Type B pancreatic cell (in vitro differentiated cells): ENCODE measurements at places on chromosomes 5 and 9.
A peak's percentile ranks its signal among the peaks of the same experiment; 100 is the strongest.

DNA sequence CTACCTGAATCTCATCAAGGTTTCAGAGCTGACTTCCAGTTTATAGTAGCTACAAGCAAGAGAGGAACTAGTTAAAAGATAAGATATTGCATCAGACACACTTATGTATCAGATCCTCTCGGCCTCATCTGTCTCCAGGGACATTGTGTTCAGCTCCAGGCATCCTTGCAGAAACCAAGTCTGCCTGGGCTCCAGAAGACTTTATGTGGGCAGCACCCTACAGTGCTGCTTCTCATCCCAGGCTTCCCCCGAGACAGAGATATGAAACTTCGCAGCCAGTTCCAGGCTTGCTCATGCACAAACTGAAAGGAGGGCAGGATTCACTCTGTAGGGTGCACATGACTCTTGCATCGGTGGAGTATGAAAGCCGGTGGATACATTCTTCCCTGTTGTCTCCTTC lies 33.9 kb upstream of the FOXB2 start:
- no peaks in the 10 kb centered on the region for H3K36me3 ChIP-seq
- no peak overlapping the region for H3K27ac ChIP-seq
- no peak overlapping the region for H3K4me3 ChIP-seq
- no peaks in the 10 kb centered on the region for H3K4me1 ChIP-seq
- DNase-seq: no peak
- H3K27me3 ChIP-seq: peaks cover 24% of the 10 kb centered on the region

- H3K4me1 ChIP-seq: no peaks in the 10 kb centered on the region
- peak overlapping the region; percentile 94 for H3K27ac ChIP-seq
Observed at GRCh38 chr5:122775550-122776542, 966 bp downstream of the SNX2 start.

- no peaks in the 10 kb centered on the region for H3K36me3 ChIP-seq
- no peak overlapping the region for H3K27ac ChIP-seq
- no peak for DNase-seq
- peaks cover 95% of the 10 kb centered on the region for H3K27me3 ChIP-seq
- H3K4me3 ChIP-seq: no peak overlapping the region
Observed at GRCh38 chr5:73417303-73418034, 31.1 kb downstream of the FOXD1 start.

GRCh38 chr9:80320916-80321315 lies 749.2 kb downstream of the TLE4 start:
- DNase-seq: no peak
- no peak overlapping the region for H3K27ac ChIP-seq
- H3K4me3 ChIP-seq: no peak overlapping the region
- no peaks in the 10 kb centered on the region for H3K4me1 ChIP-seq
- no peaks in the 10 kb centered on the region for H3K36me3 ChIP-seq

DNA sequence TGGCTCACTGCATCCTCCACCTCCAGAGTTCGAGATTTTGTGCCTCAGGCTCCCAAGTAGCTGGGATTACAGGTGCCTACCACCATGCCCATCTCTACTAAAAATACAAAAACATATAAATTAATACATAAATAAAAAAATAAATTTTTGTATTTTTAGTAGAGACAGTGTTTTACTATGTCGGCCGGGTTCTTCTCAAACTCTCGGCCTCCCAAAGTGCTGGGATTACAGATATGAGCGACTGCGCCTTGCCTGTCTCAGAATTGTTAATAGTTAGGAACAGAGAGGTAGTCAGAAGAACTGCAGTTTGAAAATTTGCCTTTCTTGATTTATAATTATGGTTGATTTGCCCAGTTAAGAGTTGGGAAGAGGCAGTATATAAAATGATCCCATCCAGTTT lies 2.8 kb downstream of the ATP6V1G1 start:
- H3K4me1 ChIP-seq: peaks cover 27% of the 10 kb centered on the region
- peak overlapping the region; percentile 64 for H3K4me3 ChIP-seq
- H3K36me3 ChIP-seq: peaks cover 26% of the 10 kb centered on the region
- DNase-seq: no peak

- no peak for DNase-seq
- H3K4me3 ChIP-seq: no peak overlapping the region
- H3K4me1 ChIP-seq: no peaks in the 10 kb centered on the region
- H3K36me3 ChIP-seq: no peaks in the 10 kb centered on the region
Observed at GRCh38 chr9:12659220-12659619, 34.0 kb upstream of the TYRP1 start.

- H3K36me3 ChIP-seq: peaks cover 9% of the 10 kb centered on the region
- no peaks in the 10 kb centered on the region for H3K27me3 ChIP-seq
- no peaks in the 10 kb centered on the region for H3K4me1 ChIP-seq
- no peak overlapping the region for H3K27ac ChIP-seq
- no peak overlapping the region for H3K4me3 ChIP-seq
Observed at GRCh38 chr9:134029248-134030226, 4.3 kb downstream of the BRD3OS start.

- H3K27ac ChIP-seq: no peak overlapping the region
- no peak for DNase-seq
- no peaks in the 10 kb centered on the region for H3K36me3 ChIP-seq
- peak overlapping the region; percentile 97 for H3K4me3 ChIP-seq
Observed at GRCh38 chr5:161547738-161548486, 1.4 kb upstream of the GABRB2 start.

DNA sequence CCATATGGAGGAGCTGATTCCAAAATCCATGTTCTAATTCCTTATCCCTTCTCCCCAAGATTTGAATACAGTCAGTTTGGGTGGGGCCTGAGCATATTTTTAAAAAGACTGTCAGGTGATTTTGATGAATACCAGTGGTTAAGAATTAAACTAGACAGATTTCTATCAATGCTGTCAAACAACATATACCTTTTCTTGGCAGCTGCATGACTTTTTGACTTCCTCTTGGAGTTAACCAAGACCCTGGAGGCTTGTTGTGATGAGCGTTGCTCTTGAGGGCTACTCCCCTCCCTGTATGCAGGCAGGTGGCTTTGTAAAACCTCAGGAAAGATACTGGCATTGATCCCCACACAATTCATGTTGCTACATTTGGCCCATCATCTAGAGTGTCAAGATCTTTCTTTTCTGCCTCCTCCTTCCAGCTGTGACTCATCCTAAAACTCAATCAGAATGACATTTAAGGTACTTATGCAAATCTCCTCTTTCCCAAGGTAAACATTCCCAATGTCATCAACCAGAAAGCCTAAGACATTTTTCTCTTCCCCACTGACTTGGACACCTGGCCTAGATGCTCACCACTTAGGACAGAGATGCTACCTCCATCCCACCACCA lies 61.7 kb downstream of the PPP2R2B start:
- H3K4me1 ChIP-seq: peaks cover 4% of the 10 kb centered on the region
- H3K4me3 ChIP-seq: no peak overlapping the region
- no peak overlapping the region for H3K27ac ChIP-seq
- peaks cover 7% of the 10 kb centered on the region for H3K36me3 ChIP-seq
- DNase-seq: no peak

DNA sequence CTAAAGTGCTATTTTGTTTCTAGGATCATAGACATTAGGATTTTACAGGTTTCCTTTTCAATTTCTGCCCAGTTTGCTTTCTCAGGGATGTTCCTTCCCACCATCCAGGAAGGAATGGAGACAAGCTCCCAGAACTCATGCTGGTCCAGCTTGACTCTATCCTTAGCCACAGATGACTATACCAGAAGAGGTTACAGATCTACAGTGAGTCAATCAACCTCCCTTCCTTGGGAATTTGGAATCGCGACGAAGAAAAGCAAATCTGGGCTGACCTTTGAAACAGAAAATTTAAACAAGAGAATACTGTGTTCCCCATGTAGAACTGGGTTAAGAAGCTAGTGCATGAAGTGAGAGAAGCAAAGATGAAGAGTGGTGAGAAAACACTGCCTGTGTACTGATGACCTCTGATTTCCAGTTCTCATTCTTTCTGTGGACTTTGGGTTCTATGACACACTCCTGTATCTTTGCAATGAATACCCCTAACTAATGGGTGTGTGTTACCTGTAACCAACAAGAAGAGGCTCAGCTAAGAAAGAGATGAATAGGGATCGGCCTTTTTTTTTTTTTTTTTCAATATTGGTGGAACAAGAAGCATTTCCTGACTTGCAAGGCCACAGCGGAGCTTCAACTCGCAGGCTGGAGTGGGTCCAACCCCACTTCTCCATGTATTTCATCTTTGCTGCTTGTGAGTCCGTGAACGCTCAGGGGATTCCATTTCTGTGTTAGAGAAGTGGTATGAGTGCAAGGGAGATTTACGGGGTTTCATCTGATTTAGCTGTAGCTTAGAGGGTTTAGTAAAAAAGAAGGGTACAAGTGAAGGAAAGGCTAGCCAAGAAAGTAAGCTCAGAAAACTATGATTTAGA lies 563.9 kb upstream of the CLINT1 start:
- H3K27me3 ChIP-seq: no peaks in the 10 kb centered on the region
- H3K4me3 ChIP-seq: no peak overlapping the region
- H3K27ac ChIP-seq: no peak overlapping the region
- H3K36me3 ChIP-seq: no peaks in the 10 kb centered on the region
- DNase-seq: no peak
- peaks cover 22% of the 10 kb centered on the region for H3K4me1 ChIP-seq

- H3K4me3 ChIP-seq: no peak overlapping the region
- H3K4me1 ChIP-seq: peaks cover 14% of the 10 kb centered on the region
- H3K36me3 ChIP-seq: peaks cover 16% of the 10 kb centered on the region
- DNase-seq: no peak
- no peaks in the 10 kb centered on the region for H3K27me3 ChIP-seq
Observed at GRCh38 chr5:78899922-78900362, 85.2 kb downstream of the ARSB start.

GRCh38 chr9:18928711-18929110 lies 104.3 kb downstream of the SAXO1 start:
- no peak overlapping the region for H3K27ac ChIP-seq
- no peak for DNase-seq
- no peak overlapping the region for H3K4me3 ChIP-seq
- H3K36me3 ChIP-seq: no peaks in the 10 kb centered on the region

DNA sequence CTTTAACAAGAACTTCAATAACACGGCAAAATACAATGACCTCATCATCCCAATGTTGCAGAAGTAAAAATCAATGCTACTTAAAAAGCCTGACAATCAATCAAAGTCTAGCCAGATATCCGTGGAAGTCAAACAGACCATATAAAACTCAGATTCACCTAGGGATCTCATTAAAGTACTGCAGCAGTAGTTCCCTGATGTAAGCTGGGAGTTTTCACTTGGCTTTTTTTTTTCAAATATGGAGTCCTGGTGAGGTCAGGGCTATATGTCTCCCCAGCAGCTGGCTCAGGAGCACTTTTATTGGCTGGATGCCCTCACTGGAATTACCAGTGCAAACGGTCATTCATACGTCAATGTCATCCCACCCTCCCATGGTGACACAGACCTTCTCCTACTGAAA lies 220.6 kb upstream of the SLC30A5 start:
- peak overlapping the region; percentile 31 for H3K27ac ChIP-seq
- peaks cover 11% of the 10 kb centered on the region for H3K4me1 ChIP-seq
- no peaks in the 10 kb centered on the region for H3K27me3 ChIP-seq
- DNase-seq: no peak
- no peak overlapping the region for H3K4me3 ChIP-seq
- no peaks in the 10 kb centered on the region for H3K36me3 ChIP-seq

DNA sequence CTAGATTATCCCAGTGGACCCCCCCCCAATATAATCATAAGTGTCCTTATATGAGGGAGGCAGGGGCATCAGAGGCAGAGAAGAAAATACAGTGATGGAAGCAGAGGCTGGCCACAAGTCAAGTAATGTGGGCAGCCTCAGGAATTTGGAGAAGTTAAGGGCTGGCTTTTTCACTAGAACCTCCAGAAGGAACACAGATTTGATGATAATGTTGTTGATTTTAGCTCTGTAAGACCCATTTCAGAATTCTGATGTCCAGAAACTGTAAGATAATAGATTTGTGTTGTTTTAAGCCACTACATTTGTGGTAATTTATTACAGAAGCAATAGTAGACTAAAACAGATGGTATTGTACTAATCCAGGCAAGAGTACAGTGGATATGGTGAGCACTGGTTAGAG lies 36.3 kb upstream of the LRRTM2 start:
- peaks cover 53% of the 10 kb centered on the region for H3K36me3 ChIP-seq
- DNase-seq: no peak
- no peaks in the 10 kb centered on the region for H3K27me3 ChIP-seq
- H3K4me3 ChIP-seq: no peak overlapping the region

GRCh38 chr9:92968081-92968480 lies 20.8 kb downstream of the FGD3 start:
- H3K27me3 ChIP-seq: no peaks in the 10 kb centered on the region
- H3K4me3 ChIP-seq: no peak overlapping the region
- H3K36me3 ChIP-seq: no peaks in the 10 kb centered on the region
- H3K4me1 ChIP-seq: peaks cover 14% of the 10 kb centered on the region
- DNase-seq: no peak

DNA sequence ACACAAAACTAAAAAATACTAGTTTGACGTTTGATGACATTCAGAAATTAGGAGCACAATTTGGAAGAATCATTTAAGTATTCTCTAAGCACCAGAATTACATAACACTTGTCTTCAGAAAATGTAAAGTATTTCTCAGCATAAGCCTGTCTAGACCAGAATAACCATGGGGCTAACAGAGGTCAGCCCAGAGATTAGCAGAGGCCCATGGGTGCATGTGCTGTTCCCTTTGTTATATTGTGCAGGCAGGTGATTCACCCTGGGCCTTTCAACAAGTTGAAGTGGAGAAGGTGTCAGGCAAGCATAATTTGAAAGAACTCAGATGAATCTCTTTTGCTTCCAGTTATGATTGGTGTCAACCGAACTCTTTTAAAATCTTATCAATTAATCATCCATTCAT lies 227.9 kb downstream of the LURAP1L start:
- no peaks in the 10 kb centered on the region for H3K36me3 ChIP-seq
- no peak for DNase-seq
- H3K4me3 ChIP-seq: no peak overlapping the region
- peaks cover 5% of the 10 kb centered on the region for H3K4me1 ChIP-seq
- H3K27ac ChIP-seq: no peak overlapping the region

DNA sequence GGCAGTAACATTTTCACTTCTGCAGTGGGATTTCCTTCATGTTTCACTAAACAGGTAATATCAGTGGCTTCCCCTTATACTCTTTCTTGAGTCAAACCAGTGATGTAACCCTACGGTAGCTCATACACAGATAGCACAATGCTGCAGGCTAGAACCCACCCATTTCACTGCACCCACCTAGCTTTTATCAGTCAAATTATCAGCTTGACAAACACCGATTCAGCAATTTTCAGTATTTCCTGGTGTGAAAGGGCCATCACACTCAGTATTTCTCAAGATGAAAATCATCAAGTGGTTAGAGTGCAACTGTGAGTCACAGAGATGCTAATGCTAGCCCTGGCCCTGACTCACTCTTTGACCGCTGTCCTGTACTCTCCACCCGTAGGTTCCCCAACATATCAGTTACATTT lies 242.3 kb upstream of the PTGER4 start:
- no peak overlapping the region for H3K4me3 ChIP-seq
- no peaks in the 10 kb centered on the region for H3K27me3 ChIP-seq
- H3K27ac ChIP-seq: no peak overlapping the region

DNA sequence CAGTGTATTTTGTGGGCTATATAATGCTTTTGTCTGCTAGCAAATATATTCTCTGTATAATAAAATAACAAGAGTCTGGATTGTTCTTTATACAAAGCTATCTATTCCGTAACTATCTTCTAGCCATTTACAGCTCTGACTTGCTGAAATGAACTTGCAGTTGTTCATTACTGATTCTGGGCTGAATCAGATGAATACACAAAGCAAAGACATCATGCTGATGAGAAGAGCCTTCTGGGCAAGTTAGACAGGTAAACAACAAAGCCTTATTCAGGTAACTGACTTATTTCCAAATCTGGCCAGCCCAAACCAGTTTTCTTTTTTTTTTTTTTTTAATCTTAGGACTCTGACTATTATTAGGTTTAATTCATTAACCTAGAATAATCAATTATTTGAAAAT lies 255.5 kb downstream of the KIAA0825 start:
- H3K4me3 ChIP-seq: no peak overlapping the region
- DNase-seq: no peak
- H3K4me1 ChIP-seq: peaks cover 4% of the 10 kb centered on the region
- H3K27ac ChIP-seq: no peak overlapping the region
- H3K27me3 ChIP-seq: no peaks in the 10 kb centered on the region
